ENCODE measurements at places on chromosomes 5 and 9. TPM values are rescaled to one million over a fixed set of nuclear protein-coding genes. Genes with fewer than 3 reads are reported as not detected.

DNA sequence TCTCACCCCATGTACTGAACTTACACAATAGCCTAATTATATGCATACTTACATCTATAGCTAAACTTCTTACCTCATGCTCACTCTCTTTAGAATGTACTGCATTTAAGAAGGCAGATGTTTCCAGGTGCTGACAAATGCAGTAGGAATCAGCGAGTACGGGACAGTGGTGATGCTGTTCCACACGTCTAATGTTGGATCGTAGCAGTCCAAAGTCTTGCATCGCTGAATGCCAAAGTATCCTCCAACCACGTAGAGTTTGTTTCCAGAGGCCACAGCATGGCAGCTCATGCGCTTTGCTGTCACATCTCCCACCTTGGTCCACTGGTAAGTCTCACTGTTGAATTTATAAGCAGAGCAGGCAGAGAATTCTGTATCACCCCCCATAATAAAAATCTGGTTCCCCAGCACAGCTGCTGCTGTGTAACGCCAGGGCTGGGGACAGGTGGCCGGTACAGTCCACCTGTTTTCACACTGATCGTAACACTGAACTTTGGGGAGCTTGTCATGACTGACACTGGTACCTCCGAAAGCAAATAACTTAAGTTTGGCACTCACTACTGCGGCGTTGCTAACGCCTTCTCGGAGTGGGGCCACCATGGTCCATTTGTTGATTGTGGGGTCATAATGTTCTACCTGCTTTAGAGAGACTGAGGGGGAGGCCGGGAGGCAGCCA, 5.8 kb downstream of the ENC1 start:
- H3K4me1 ChIP-seq, result peaks cover 33% of the 10 kb centered on the region
- H3K4me3 ChIP-seq, result no peak overlapping the region
- H3K36me3 ChIP-seq, result peaks cover 64% of the 10 kb centered on the region
- H3K27me3 ChIP-seq, result no peaks in the 10 kb centered on the region

DNA sequence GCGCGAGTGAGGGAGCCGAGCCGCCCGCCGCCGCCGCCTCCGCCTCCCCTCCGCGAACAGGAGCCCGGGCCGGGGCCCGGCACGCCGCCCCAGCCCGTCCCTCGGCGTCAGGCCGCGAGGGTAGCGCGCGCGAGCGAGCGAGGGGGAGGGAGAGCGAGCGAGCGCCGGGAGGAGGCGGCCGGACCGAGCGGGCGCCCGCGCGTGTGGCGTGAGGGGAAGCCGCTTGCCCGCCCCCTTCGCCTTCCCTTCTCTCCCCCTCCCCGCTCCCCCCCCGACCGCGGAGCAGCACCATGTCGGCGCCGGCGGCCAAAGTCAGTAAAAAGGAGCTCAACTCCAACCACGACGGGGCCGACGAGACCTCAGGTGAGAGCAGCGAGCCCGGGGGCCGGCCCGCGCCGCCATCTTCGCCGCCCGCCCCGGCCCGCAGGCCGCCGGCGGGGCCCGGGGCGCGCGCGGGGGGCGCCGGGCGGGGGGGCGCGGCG, 312 bp downstream of the SET start:
- peak overlapping the region; percentile 94 for H3K27ac ChIP-seq
- H3K36me3 ChIP-seq, result peaks cover 19% of the 10 kb centered on the region
- no peaks in the 10 kb centered on the region for H3K27me3 ChIP-seq
- DNase-seq, result peak; percentile 83
- peak overlapping the region; percentile 84 for H3K4me3 ChIP-seq

- no peaks in the 10 kb centered on the region for H3K27me3 ChIP-seq
- no peaks in the 10 kb centered on the region for H3K4me1 ChIP-seq
- no peak overlapping the region for H3K27ac ChIP-seq
Measured at GRCh38 chr5:139820606-139821005, 25.0 kb downstream of the PSD2 start.

GRCh38 chr5:102857076-102857818, 102.1 kb downstream of the PAM start:
- DNase-seq, result no peak
- no peaks in the 10 kb centered on the region for H3K27me3 ChIP-seq
- H3K4me1 ChIP-seq, result no peaks in the 10 kb centered on the region
- no peaks in the 10 kb centered on the region for H3K36me3 ChIP-seq
- no peak overlapping the region for H3K4me3 ChIP-seq

Gene EGFLAM
- total RNA-seq, result 5.7 TPM

- H3K27ac ChIP-seq, result no peak overlapping the region
- H3K4me3 ChIP-seq, result no peak overlapping the region
- H3K4me1 ChIP-seq, result no peaks in the 10 kb centered on the region
- H3K27me3 ChIP-seq, result peaks cover 43% of the 10 kb centered on the region
- no peaks in the 10 kb centered on the region for H3K36me3 ChIP-seq
Measured at GRCh38 chr9:36897019-36897418, 137.0 kb downstream of the PAX5 start.
